T-helper 9 cell (primary cell): ENCODE measurements at places on chromosomes 13 and 19.

- DNase-seq = no peak
Observed at GRCh38 chr19:28486473-28486872, 726.5 kb downstream of the UQCRFS1 start.

DNA sequence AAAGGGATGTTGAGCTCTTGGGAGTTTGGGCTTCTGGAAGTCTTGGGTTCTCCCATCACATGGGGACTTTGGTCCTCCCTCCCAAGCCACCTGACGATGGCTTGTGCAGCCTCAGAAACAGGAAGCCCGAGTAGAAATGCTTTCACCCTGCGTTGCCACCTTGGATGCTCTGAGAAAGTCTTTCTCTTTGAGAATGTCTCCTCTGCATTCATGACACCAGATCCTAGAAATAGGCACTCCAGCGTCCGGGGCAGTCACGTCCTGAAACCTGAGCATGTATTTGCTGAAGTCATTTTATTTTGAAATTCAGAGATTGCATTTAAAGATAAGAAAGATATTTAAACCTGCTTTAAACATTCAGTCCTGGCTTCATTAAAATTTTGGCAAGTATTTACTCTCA, 34.4 kb downstream of the CUL4A start:
- no peak for DNase-seq

GRCh38 chr13:80265348-80265747, 75.6 kb downstream of the SPRY2 start:
- DNase-seq = no peak

GRCh38 chr19:1470305-1471009, 8.6 kb downstream of the C19orf25 start:
- peak; percentile 57 for DNase-seq

- DNase-seq = no peak
Observed at GRCh38 chr13:28626266-28626665, 32.7 kb upstream of the POMP start.

DNA sequence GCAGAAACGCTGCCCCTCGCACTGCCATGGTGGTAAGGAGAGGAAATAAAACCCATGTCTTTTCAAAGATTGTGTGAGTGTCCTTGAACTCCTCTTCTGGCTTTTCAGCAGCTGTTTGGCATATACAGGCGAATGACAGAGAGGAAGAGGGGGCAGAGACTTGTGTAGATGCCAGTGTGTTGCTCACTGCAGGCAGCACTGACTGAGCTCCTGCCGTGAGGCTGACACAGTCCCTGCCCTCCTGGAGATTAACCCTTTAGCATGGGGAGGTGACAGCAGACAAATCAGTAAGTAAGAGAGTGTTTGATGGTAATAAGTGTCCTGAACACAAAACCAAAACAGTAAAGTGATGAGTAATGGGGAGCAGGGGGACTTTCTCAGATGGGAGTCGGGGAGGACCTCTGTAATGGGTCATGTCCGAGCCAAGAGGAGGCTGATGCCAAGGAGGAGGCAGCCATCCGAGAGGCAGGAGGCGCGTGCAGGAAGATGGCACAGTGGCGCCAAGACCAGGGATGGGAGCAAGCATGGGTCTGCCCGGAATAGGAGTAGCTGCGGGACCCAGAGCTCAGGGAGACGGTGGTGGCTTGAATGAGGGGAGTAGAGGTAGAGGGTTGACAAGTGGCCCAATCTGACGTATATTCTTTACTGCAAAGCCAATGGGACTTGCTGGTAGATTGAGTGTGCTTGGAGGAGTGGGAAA, 182.2 kb downstream of the FOXO1 start:
- no peak for DNase-seq

- DNase-seq = no peak
Observed at GRCh38 chr13:51620165-51620983, 36.1 kb downstream of the WDFY2 start.

DNA sequence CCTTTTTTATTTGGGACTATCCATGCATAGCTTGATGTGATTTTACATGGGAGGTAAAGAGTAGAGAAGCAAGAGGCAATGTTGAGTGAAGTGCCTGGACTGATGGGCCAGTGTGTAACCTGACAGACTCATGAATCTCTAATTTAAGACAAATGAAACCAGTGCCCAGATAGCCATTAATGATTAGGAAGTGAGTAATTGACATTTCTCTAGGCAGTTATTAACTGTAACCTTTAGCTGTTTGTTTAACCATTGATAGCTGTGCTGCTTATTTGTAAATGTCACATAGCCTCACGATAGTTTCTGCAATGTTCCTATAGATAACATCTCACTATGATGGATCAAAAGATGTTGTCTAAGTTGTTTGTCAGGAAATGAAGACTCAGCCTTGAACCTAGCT, 1047.5 kb upstream of the SPRY2 start:
- no peak for DNase-seq

- peak; percentile 43 for DNase-seq
Observed at GRCh38 chr19:912181-913079, 589 bp downstream of the R3HDM4 start.

- DNase-seq = no peak
Observed at GRCh38 chr13:39815345-39816111, 160.1 kb downstream of the COG6 start.

- DNase-seq = no peak
Observed at GRCh38 chr19:45049073-45049736, 10.4 kb downstream of the CLASRP start.

DNA sequence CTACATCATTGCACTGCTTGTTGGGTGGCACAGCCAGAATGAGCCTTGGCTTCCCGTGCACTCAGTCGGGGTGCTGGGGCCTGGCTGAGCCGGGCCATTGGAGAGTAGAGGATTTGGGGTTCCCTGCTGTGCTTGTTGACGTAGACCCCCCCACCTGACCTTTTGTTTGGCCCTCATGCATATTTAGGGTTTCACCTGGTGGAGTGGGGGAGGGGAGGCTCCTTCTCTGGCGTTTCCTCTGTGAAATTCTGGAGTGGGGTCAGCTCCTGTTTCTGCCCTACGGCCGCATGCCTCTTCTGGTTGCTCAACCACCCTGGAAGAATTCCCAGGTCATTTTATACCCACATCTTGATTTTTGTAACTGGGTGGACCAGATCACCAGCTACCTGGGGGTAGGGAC, 82.8 kb downstream of the SIPA1L3 start:
- no peak for DNase-seq

GRCh38 chr19:46111376-46111775, 13.1 kb downstream of the IGFL3 start:
- DNase-seq = no peak

GRCh38 chr19:3189702-3190469, 4.2 kb downstream of the NCLN start:
- DNase-seq = no peak

GRCh38 chr13:29484796-29485195, 110.7 kb downstream of the SLC7A1 start:
- DNase-seq = no peak

GRCh38 chr19:27974082-27974513, 1238.9 kb downstream of the UQCRFS1 start:
- DNase-seq = no peak

GRCh38 chr19:43594710-43595604, 977 bp downstream of the IRGQ start:
- peak; percentile 61 for DNase-seq

GRCh38 chr13:84380866-84381265, 498.6 kb upstream of the SLITRK1 start:
- no peak for DNase-seq

- no peak for DNase-seq
Observed at GRCh38 chr13:21674490-21675009, 3.7 kb downstream of the FGF9 start.

DNA sequence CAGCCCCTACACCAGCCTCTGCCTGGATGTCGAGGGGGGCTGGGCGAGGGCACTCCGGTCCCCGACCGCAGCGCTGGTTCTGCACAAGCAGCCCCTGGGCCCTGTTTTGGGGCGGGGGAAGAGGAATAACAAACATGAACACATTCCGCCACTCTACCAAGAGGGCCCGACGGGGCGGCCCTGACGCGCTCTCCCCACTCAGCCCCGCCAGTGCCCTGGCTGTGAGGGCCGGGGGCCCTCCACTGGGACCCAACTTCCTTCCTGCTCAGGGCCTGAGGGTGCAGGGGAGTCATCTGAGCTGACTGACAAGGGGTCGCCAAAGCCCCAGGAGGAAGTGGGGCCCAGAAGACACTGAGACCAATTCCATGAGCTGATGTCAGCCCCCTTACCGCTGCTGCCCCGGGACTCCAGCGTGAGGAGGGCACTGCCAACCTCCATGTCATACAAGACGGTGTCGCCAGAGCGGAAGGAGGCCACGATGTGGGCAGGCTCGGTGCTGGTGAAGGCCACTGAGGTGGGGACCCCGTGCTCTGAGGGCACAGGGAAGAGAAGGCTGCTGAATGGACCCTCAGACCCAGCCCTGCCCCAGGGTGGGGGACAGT, 5.6 kb upstream of the PRKD2 start:
- no peak for DNase-seq

GRCh38 chr13:112648101-112648500, 41.7 kb upstream of the ATP11A start:
- no peak for DNase-seq

- DNase-seq = peak; percentile 3
Observed at GRCh38 chr19:12364391-12365235, 870 bp downstream of the ZNF442 start.

GRCh38 chr19:45280471-45280961, 29.4 kb downstream of the MARK4 start:
- DNase-seq = no peak

- DNase-seq = no peak
Observed at GRCh38 chr13:25691654-25692053, 319.9 kb downstream of the ATP8A2 start.

DNA sequence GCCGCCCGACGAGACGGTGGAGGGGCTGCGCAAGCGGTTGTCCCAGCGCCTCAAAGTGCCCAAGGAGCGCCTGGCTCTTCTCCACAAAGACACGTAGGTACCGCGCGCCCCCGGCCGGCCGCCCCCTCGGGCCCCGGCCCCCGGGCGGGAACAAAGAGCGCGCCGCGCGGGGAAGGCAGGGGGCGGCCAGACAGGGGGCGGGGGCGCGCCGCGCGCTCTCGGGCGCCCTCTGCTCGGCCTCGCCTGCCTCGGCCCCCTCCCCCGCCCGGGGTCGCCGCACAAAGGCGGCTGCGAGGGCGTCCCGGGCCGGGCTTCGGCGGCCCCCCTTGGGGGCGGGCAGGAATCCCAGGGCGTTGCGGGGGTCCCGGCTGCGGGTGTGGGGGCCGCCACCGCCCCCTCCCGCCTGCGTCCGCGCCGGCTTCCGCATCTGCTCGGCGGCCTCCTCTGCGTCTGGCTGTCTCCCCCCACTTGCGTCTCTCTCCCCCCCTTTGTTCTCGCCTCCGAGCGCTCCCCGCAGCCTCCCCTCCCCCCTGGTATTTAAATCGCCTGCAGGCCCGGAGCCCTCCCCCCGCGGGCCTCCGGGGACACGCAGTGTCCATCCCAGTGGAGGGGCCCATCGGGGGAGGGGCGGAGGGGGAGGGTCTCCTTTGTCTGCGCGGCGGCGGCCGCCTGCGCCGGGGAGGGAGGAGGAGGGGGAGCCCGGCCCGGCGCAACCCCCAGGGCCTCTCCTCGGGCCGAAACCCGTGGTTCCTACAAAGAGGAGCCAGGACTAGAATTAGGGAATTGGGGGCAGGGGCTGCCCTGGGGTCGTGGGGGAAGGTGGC, 2.3 kb downstream of the MIDN start:
- peak; percentile 56 for DNase-seq

GRCh38 chr13:39415008-39415802, 187.8 kb downstream of the LHFPL6 start:
- no peak for DNase-seq

GRCh38 chr13:42487221-42487620, 86.7 kb upstream of the TNFSF11 start:
- no peak for DNase-seq

DNA sequence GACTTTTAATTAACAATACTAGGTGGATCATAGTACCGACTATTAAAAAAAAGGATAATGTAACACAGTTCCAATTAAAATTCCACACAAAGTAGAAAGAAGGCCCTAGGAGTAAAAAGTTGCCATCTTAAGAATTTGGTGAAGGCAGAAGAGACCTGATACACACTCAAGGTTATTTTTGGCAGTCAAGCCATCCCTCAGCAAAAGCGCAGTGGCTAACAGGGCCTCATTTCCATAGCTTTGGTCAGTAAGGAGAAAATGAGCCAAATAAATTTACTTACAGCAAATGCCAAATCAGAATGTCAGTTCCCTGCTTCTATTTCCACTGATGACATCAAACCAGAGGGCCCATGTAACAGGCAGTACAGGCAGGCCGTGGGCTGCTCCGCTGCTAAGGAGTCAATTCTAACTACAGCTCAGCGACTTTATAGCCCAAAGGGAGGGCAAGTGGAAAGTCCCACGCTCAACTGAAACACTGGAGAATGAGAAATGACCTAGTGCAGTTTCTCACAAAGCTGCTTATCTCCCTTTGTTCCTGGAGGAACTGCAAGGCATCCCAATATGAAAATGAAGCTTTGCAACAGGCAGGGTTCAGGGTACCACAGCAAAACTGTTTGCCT, 6.3 kb downstream of the ARGLU1 start:
- no peak for DNase-seq

DNA sequence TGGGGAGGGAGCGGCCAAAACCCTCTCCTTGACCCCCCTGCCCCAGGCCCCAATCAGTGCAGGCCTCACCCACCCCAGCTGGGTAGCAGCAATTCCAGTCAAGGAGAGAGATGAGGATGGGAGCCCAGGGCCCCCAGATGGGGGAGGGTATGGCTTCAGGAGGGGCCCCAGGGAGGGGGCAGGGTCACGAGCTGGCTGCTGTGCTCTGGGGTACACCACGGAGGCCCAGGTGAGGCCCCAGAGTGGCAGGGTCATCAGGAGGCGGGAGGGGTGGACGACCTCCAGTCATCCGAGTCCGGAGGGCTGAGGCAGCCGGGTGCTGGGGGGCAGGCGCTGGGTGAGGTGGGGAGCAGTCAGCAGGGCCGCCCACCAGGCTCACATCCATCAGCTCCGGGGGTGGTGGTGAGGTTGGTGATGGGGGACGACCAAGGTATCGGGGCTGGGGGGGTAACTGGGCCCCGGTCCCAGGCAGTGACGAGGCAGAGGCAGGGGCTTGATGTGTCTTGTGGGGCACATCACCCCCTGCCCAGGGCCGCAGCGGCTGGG, 8.4 kb downstream of the DYRK1B start:
- no peak for DNase-seq

DNA sequence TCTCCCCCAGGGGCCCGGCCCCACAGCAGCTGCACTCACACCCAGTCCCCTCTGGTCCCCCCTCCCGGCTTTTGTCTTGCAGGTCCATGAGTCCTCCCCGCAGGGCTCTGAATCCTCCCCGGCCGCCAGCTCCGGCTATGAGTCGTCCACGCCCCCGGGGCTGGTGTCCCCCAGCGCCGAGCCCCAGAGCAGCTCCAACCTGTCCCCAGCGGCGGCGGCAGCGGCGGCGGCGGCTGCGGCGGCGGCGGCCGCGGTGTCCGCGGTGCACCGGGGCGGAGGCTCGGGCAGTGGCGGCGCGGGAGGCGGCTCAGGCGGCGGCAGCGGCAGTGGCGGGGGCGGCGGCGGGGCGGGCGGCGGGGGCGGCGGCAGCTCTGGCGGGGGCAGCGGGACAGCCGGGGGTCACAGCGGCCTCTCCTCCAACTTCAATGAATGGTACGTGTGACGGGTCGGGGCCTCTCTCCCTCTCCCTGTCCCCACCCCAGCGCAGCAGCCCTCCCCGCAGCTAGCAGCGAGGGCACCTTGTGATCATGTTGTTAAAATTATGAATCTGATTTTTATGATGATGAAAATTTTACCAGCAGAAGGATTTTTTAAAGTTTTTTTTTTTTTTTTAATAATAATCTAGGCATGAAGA, 3.8 kb downstream of the ZIC2 start:
- DNase-seq = no peak
